DMS79 treated with DMSO at 0.1 percent for 48 hours (cell line): ENCODE measurements at places on chromosomes 7 and 10.

DNA sequence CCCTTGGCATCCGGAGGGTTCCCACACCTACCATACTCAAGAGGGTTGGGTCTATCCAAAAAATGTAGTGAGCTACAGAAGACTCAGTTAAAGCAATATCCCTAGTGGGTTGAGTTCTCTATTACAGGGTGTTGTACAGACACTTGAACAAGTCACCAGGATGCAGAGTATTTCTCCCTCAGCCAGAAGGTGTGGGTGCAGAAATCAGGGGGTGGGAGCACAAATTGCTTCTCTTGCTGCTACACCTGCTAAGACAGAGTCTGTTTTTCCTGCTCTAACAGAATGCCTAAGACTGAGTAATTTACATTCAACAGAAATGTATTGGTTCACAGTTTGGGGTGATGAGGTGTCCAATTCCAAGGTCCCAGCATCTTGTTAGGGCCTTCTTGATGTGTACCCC, 433.4 kb downstream of the TCERG1L start:
- no peak for DNase-seq

GRCh38 chr7:73567846-73568685, 10.3 kb downstream of the TBL2 start:
- DNase-seq, result no peak

DNA sequence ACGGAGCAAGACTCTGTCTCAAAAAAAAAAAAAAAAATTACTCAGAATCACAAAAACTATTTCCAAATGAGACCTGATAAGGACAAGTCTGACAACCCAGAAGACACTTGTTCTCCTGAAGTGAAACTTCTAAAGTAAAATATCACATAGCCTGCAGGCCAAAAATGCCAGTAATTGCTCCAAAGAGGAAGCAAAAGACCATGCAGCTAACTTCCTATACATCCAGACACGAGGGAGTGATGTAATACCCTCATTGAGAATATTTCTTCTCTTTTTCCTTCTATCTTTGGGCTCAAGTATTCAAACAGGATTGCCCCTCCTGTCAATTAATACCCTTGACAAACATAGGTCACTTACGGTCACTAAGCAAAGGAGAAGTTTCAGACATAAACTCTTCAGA, 31.2 kb downstream of the ARMH3 start:
- DNase-seq, result no peak

- no peak for DNase-seq
Observed at GRCh38 chr10:102233997-102234396, 7.3 kb downstream of the PITX3 start.

GRCh38 chr7:31958226-31958625, 112.0 kb downstream of the PDE1C start:
- no peak for DNase-seq

- DNase-seq, result no peak
Observed at GRCh38 chr10:17771017-17771416, 19.0 kb downstream of the TMEM236 start.

- DNase-seq, result no peak
Observed at GRCh38 chr7:31729195-31729804, 42.3 kb downstream of the PPP1R17 start.

DNA sequence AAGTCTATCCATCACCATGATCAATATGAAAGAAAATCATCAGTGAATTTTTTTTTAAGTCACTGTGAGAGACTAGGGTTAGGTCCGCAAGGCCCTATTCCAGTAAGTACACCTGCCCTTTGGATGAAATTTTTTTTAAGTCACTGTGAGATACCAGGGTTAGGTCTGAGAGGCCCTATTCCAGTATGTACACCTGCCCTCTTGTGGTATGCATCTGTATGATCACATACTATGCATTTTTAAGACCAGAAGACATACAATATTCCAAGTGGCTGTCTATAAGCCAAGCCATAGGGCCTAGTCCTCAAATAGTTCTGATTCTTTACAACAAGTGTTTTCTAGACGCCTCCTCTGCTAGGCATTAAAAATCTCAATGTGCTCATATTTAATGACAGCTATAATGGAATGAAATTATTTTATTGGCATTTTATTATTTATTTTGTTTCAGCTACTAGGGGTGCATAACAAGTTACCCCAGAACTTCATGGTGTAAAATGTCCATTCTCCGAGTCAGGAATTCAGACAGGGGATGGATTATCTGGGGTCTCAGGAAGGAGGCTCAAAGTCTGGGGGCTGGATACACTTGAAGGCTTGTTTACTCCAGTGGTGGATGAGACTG, 53.1 kb downstream of the TEX36 start:
- DNase-seq, result peak; percentile 7

- no peak for DNase-seq
Observed at GRCh38 chr7:140350056-140350455, 48.3 kb downstream of the SLC37A3 start.

GRCh38 chr7:1223196-1223981, 9.3 kb upstream of the UNCX start:
- no peak for DNase-seq

DNA sequence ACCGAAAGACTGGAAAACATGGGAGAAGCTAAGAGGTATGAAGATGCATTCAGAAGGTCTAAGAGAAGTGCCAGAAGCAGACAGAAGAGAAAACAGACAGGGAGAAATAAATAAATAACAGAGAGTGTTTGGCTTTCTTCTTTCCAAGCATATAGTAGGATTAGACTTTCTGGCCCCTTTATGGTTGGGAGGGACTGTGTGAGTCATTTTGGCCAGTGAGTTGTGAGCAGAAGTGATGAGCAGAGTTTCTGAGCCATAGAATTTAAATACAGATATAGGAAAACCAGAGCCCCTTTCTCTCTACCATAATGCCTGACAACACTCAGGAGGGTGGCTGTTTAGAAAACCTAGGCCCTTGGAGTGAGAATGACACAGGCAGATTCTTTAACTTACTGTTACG, 171.0 kb downstream of the PPP1R17 start:
- no peak for DNase-seq

GRCh38 chr7:70406186-70406949, 725.6 kb upstream of the GALNT17 start:
- DNase-seq, result no peak

GRCh38 chr7:93262535-93262934, 30.4 kb downstream of the VPS50 start:
- no peak for DNase-seq

GRCh38 chr7:7702826-7703225, 15.6 kb downstream of the RPA3 start:
- peak; percentile 68 for DNase-seq

- DNase-seq, result no peak
Observed at GRCh38 chr10:6002809-6003510, 25.6 kb upstream of the IL15RA start.

GRCh38 chr7:81648716-81649115, 121.1 kb downstream of the HGF start:
- no peak for DNase-seq

GRCh38 chr7:5694221-5694754, 87.2 kb downstream of the RNF216 start:
- no peak for DNase-seq

DNA sequence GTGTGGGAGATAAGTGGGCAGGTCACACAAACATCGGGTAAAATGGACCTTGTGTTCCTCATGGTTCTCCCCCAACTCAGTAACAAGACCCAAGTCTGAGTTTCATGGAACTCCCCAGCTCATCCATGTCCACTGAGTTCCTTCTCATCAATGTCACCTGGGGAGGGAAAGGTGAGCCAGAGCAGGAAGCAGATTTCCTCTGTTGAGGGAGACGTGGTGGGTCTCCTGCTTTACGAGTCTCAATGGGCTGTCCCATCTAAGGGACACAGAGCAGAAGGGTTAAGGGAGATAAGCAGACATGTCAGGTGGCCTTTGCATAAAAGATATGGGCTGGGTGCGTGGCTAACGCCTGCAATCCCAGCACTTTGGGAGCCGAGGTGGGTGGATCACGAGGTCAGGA, 56.5 kb upstream of the SORCS3 start:
- DNase-seq, result no peak

DNA sequence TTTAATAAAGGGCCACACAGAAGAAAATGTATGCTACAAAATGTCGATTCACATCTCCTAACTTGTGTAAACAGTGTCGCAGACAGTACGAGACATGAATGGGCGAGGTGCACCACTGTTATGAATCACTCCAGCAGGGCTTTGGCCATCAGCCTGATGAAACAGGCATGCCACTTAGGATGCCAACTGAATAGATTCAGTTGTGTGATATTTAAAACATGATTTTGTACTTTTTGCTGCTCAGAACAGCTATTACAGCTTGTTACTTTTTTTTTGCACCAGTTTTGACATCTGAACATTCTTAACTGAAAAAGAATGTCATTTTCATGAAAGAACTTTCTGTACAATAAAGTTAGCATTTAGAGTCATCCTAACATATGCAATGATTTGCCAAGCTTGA, 138.1 kb downstream of the VTI1A start:
- DNase-seq, result no peak

- DNase-seq, result no peak
Observed at GRCh38 chr10:11763501-11763861, 21.3 kb downstream of the ECHDC3 start.

- DNase-seq, result peak; percentile 87
Observed at GRCh38 chr7:28062197-28062991, 118.2 kb downstream of the JAZF1 start.

DNA sequence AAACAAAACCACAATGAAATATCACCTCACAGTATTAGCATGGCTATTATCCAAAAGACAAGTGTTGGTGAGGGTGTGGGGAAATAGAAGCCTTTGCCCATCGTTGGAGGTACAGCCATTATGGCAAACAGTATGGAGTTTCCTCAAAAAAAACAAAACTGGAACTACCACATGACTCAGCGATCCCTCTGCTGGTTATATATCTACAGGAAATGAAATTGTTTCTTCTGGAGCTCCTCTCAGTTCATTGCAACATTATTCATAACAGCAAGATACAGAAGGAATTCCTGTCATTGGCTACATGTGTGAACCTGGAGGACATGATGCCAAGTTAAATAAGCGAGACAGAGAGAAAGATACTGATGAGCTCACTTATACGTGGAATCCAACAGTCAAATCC, 2.4 kb upstream of the UBE3C start:
- DNase-seq, result no peak

DNA sequence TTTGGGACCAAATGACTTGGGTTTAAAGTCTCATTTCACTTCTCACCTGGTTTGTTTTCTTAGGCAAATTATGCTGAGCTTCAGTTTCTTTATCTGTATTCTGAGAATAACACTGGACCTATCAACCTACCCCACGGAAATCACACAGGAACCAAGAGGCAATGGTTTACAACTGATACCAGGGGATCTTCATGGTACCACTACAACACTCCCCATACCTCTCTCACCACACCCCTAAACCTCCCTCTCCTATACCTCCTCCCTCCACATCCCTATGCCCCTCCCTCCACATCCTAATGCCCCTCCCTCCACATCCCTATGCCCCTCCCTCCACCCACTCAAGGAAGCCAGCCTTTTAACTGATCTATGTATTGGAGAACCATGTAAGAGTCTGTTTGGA, 9.9 kb downstream of the FAM204A start:
- DNase-seq, result no peak

DNA sequence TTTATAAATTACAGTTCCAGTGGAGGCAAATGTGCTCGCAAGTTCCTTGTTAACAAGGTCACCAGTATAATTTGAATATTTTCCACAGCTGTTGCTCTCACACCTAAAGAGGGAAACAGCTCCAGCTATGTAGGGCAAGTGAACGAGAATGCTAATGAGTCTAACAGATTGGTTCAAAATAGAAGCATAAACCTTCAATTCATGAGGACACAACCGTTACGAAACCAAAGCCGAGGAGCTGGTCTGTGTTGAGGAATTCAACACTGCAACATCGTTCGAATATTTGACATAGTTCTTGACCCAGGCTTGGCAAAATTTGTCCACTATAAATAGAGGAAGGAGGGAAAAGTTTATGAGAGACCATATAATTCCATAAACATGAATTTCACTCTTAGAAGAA, 161.3 kb downstream of the KLF6 start:
- no peak for DNase-seq

DNA sequence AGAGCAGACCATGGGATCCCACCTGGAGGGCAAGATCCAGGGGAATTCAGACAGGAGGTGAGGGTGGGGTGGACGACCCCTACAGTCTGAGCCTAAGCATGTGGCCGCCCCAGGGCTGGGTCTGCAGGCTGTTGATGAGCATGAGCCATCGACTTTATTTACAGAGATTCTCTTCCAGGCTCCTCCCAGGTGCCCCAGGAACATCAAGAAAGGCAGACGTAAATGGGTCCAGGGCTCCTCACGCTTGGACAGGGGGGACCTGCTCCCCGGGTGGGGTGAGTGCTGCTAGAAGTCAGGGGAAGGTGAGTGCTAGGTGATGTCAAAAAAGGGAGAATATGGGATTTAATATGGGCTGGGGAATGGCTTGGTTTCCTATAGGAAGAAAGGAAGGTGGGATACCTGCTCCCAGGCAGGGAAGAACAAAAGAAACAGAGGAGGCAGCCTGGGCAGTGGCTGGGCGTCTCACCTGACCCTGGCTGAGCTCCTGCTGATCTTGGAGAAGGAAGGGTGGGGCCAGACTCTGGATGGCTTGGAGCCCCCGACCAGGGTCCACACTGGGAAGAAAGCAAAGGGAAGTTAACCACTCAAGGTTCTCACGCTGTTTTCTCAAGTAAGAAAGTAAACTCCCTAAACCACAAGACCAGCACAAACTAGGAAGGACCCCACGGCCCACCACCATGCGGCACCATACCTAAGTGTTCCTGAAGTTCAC, 162.1 kb upstream of the SHH start:
- DNase-seq, result no peak

DNA sequence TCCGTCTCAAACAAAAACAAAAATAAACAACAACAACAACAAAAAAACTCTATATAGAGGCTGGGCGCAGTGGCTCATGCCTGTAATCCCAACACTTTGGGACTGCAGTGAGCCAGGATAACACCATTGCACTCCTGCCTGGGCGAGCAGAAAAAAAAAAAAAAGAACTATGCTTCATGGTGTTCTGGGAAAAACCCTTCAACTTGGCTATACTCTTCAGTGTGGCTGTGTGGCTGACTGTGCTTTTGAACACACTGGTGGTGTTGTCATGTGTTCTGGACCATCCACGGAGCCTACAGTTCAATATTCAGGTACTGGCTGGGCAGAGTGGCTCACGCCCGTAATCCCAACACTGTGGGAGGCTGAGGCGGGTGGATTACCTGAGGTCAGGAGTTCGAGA, 26.5 kb downstream of the SNX8 start:
- no peak for DNase-seq

GRCh38 chr7:149867762-149868622, 5.8 kb upstream of the ATP6V0E2 start:
- DNase-seq, result peak; percentile 3

DNA sequence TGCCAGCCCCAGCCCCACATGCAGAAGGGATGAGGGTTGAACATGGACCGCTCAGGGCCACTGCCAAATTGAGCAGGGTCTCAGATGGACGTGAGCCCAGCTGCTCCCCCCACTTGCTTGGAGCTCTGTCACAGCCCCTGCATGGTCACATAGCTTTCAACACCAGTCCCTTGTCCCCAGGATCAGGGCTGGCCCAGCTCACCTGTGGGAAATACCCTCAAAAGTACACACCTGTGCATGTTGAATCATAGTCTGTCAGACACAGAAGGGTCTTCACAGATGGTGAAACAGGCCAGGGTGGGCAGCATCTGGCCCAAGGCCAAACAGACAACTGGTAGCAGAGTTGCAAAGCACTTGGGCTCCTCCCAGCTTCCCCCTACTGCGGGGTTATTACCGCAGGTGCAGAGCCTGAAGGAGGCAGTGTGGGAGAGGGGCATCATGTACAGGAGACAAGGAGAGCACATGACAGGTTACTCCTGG, 77.6 kb upstream of the UNC5B start:
- DNase-seq, result no peak
